ENCODE measurements at places on chromosomes 2 and 18. TPM values are rescaled to one million over a fixed set of nuclear protein-coding genes. Genes with fewer than 3 reads are reported as not detected.

ERMN gene
- total RNA-seq = 1.4 TPM

CRACDL gene
- total RNA-seq = 0.12 TPM

ANKRD30B gene
- total RNA-seq = not detected

RIT2 gene
- not detected for total RNA-seq

CRYGD gene
- total RNA-seq = not detected

SCYGR5 gene
- not detected for total RNA-seq

SPP2 gene
- not detected for total RNA-seq

SFT2D3 gene
- total RNA-seq = 5.9 TPM

SANBR gene
- total RNA-seq = 3.1 TPM
